ENCODE measurements at places on chromosomes 7 and 10. TPM values are rescaled to one million over a fixed set of nuclear protein-coding genes. Genes with fewer than 3 reads are reported as not detected.

Gene LLCFC1
- not detected for total RNA-seq

Gene AEBP1
- 82.5 TPM for total RNA-seq

Gene EN2
- not detected for total RNA-seq

Gene GHITM
- total RNA-seq: 109 TPM

Gene ADAM8
- total RNA-seq: 18.7 TPM
